ENCODE measurements at places on chromosomes 2 and 18.

DNA sequence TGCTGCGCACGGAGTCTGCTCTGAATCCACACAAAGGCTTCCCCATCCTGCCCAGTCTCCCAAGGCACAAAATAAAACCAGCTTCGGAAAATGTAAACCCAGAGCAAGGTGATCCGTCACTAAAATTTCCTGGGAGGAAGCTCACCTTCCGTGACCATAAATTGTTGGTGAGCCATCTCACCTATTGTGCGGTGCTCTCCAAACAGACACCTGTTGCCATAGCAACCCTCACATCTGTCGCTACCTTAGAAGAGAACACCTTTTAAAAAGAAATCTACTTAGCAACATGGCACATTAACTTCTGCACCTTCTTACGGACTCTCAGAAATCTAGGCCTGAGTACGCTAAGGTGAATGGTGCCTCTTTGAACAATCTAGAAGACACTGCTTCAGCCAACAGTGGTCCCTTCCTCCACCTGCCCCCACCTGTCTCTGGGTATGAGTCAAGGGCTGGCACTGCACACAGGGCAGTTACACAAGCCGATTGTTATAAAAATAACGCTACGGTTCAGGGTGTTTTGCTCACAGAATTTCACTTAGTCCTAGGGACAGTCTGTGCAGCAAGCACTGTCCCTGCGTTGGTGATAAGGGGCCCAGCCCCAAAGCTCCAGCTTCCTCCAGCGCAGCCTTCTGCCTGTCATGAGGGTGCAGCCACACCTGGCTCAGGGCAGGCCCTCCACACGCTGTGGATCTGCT is 114.9 kb upstream of the ID2 start:
- no peak for DNase-seq

DNA sequence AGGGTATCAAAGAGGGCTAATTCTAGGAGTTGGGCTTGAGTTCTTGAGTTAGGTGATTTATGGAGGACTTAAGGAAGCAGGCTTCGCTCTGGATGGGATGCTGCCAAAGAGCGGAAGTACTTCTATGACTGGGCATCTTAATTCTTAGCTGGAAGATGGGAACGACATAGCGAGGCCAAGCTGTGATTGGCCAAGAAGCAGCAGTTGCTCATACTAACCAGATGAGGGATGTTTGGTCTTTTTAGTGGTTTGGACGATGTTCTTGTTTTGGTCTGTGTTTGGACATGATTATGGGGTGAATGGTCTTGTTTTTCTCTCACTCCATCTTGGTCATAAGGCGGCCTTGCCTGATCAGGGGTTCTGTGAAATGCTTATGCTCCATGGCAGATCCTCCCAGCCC is 133.7 kb downstream of the MSH2 start:
- DNase-seq = no peak

- no peak for DNase-seq
Measured at GRCh38 chr2:170206805-170207407, 29.0 kb downstream of the MYO3B start.

GRCh38 chr18:46888965-46889364 is 28.3 kb downstream of the PIAS2 start:
- DNase-seq = no peak

- no peak for DNase-seq
Measured at GRCh38 chr2:189037518-189037917, 63.3 kb downstream of the COL3A1 start.

DNA sequence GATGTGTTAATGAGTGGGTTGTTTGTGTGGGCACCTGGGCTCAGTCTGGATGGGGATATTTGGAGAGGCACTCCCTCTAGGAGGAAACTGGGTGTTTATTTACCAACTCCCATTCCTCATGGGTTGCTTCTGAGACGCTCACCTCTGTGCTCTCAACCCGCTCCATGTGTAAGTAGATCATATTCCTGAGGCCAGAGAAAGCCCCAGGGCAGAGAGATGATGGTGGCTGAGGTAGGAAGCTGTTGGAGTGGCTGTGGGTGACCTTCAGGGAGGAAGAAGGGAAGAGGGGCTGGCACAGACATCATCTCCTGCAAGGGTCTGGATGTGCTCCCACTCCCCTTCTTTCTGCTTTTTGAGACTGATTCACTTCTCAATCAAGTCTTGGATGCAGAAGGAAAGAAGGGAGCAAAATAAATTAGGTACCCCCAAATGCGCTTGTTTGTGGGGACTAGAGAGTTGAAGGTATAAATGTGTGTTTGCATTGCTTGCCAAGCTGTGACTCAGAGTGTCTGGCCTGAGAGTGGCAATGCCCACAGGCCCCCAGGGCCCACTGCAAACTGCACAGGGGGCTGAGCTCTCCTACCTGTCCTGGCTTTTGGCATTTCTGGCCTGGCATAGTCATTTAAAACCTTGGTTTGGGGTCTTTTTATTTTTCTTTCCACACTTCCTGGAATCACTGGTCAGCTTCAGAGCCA is 57.2 kb upstream of the TNP1 start:
- DNase-seq = no peak

GRCh38 chr2:173755798-173756197 is 209.4 kb downstream of the SP3 start:
- DNase-seq = no peak

DNA sequence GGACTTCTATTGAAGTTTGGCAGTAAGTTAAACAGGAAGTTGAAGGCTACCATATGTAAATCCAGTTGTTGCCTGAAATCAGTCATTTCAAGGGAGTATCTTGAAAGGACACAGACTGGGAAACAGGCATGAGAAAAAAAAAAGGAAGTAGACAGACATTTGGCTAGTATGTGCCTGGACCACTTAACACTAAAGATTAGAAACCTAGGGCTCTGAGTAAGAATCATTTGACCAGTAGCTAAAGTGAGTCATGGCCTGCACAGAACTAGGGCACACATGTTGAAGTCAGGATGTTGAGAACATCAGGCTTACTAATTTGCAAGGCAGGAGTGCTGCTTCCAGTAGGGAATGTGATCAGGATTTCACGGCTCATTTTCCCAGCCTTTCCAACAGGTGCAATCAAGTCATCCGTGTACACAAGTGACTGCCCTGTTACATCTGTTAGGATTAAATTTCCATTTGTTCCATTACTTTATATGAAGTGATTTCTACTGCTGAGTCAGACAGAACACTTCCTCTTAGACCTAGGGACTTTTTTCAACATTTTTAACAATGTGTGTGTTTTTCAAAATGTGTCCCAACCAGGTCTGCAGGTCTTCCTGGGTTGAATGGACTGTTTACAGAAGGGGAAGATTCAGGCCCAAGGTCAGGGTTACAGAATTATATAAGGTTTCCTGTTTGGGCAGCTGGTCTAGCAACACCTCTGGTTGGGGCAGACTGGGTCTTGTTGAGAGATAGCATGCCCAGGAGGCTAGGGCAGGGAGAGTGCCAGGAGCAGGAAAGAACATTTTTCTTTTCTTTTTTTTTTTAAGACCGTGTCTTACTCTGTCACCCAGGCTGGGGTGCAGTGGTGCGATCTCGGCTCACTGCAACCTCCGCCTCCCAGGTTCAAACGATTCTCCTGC is 145.6 kb downstream of the TGIF1 start:
- DNase-seq = peak; percentile 33

- DNase-seq = no peak
Measured at GRCh38 chr2:237300739-237301138, 113.2 kb downstream of the COL6A3 start.

- DNase-seq = no peak
Measured at GRCh38 chr2:205020673-205021072, 475.4 kb downstream of the PARD3B start.

- peak; percentile 49 for DNase-seq
Measured at GRCh38 chr18:11654736-11655605, 34.1 kb upstream of the GNAL start.

- DNase-seq = no peak
Measured at GRCh38 chr18:57428221-57429150, 6.7 kb upstream of the ONECUT2 start.

DNA sequence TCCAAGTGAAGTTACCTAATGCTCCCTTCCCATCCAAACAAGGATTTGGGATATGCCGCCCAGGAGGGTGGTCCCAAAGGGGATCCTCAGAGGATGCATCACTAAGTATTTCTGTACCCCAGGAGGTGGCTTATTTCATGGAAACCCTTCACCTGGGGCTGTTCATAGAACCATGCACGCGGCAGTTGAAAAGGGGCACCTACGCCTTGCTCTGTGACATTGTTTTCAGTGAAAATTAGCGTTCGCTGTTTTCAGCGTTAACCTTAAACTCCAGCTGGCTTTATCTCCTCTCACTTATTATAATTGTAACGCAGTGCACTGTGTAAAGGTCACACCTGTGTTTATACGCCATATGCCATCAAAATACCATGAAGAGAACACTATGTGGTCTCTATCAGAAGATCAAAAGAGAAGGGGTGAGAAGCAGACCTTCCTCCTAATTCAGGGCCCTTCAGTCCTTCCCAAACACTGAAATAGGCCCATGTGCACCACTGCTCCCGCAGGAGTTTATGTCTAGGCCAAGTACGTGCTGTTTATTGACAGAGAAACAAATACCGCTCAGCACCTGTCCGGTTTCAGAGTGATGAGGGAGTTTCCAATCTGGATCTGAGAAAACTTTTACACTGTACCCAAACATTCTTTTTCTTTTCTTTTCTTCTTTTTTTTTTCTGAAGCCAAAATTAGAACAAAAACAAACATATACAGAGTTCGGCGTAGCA is 162.1 kb downstream of the BCL2 start:
- DNase-seq = no peak

DNA sequence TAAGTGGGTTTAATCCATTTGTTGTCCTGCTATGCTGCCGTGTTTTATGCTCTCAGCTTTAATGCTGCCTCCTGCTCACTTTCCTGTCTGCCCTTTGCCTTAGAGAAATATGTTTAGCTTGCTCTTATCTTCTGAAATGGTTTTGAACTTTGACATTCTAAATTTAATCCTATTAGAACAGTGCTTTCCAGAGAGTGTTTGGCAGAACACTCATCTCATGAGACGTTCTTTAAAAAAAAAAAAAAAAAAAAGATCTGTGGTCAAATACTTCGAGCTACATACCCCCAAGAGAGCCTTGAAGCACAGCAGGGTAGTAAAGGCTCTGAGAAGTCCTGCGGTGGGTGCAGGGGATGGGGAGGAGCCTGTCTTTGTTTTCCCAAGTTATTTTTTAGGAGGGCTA is 161.3 kb downstream of the SPP2 start:
- no peak for DNase-seq

DNA sequence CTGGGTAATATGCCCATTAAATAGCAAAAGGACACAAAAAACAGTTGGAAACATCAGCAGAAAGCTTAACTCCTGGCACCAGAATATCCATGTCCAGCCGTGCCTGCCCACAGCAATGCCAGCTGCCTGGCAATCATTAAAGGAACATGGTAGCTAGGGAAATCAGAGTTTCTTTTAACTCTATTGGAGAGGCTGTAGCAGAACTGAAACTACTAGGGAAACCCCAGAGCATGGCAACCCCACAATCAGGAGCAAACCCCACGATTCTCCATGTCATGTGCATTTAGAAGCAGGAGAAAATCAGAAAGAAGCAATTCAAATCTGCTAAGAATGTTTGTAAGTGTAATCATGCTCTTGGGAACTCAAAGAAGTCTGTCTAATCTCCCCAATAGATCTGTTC is 409.0 kb upstream of the SMIM21 start:
- no peak for DNase-seq

DNA sequence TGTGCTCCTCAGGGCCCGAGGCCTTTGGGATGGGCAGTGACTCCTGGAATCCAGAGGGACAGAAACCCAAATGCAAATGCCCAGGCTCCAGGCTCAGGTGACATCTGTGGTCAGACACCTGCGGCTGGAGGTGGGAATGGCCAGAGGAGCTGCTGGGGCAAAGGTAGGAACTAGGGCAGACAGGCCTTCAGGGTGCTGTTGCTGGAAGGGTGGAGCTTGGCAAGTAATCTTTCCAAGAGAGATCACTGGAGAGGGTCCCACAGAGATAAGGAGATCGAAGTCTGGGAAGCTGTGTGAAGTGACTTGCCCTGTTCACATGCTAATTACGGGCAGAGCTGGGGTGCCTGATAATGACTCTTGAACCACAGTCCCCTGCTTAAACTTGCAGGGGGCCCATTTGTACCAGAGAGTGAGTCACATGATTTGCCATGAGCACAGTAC is 82.4 kb downstream of the ACAA2 start:
- no peak for DNase-seq

DNA sequence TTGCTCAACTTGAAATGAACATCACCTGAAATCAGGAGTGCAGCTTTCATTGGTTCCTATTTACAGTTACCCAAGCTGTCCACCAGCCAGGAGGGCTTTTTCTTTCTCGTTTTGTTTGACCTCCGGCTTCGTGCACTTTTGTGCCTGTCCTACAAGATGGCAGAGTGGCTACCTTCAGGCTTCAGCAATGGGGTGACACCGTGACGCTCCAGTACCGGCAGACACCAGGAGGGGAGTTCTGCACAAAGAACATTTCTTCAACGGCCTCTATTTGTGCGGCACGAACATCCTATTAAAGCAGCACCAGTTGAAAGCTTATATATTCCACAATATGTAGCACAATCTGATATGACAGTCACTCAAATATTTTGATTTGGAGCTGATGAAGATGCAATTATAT is 18.3 kb downstream of the RNASEH1 start:
- DNase-seq = no peak

DNA sequence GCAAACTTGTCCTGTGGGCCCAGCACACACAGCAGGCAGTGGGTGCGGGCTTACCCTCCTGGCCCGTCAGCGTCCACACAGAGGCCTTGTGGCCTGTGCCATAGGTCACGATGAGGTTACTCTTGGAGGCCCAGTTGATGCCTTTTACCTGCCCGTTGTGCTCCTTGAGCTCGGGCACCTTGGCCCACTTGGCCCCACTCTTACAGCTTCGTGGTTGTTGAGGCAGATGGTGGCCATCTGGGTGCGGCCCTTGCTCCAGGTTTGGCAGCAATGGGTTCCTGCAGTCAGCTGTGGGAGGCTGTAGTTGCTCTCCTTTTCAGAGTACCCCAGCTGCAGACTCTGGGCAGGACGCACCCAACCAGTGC is 45.5 kb upstream of the PTH2R start:
- no peak for DNase-seq

DNA sequence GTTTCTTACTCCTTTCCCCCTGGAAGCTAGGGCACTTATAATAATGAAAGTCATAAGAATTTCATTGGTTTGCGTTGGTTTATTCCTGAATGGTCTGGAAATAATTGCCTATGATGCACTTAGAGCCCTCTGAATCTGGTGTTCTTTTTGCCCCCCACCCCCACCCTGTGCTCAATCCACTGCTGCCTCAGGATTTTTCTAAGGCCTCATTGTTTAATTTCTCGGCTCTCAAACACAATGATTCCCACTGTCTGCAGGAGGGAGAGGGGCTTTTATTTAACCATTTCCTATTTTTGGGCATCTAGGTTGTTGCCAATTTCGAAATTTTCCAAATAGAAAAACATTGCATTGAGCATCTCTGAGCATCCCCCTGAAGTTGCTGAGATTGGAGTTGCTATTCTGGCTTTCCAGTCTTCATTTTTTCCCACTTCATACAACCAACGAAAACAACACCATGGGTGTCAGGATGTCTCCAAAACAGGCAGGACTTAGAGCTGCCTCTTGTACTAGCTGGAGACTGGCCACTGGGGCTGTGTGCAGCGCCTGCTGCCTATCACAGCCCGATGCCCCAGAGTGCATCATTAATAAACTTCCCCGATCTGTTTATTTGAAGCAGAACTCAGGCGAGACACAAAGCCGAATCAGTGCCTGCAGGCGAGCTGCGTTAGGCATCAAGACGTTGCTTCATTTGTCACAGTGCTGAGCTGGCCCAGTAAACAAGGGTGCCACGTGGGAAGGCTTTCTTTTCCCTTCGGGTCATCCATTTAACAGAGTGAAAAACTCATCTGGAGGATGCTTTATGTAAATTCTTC is 1.8 kb upstream of the PCARE start:
- no peak for DNase-seq

GRCh38 chr2:164599954-164600589 is 21.2 kb downstream of the GRB14 start:
- no peak for DNase-seq

- DNase-seq = no peak
Measured at GRCh38 chr2:195695002-195695631, 38.1 kb downstream of the SLC39A10 start.

All from psoas muscle (tissue), 8 donors.